GM12892 (cell line): ENCODE measurements at places on chromosomes 1 and 21.

- no peak for DNase-seq
Measured at GRCh38 chr21:31837618-31838390, 35.0 kb upstream of the HUNK start.

DNA sequence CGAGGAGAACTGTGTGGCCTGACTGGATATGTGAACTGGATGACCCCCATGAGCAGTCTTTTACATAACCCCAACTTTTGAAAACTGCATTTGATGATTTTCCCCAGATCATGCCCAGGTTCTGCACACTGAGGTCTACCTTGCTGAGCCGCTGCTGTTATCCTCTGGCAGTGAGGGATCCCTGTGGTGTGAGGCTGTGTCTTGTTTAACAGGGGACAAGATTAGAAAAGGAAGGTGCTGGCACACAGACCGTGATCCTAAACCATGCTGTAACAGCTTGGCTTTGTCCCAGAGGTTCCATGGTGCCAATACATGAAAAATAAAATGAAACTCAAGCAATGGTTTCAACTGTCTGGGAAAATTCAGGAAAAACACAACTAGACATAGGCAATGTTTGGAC lies 134.2 kb downstream of the ZZZ3 start:
- DNase-seq = no peak

- DNase-seq = no peak
Measured at GRCh38 chr1:6465461-6466005, 440 bp downstream of the TNFRSF25 start.

GRCh38 chr21:16605597-16605996 lies 875.8 kb downstream of the USP25 start:
- DNase-seq = no peak

DNA sequence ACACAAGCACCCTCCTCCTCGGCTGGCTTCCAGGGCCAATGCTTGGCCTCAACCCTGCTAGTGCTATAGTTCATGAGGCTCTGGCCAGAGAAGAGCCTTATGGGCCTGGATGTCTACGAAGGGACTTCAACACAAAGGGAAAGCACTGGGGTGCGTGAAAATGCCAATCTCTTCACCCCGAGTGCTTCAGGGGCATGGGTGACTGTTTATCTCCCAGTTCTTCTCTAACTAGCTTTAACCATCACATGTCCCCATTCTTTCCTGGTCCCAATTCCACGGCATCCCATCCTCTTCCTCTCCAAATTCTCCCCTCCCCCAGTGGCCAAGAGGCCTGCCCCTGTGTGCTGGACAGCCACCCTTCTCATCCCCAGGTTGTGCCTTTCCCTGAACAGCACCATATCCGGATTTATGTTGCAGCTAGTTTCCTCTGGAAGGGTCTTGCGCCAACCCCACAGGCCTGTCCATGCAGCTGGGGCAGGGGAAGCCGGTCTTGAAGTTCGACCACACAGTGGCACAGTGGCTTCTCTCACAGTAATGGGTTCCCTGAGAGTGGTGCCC lies 16.7 kb downstream of the ABCA4 start:
- DNase-seq = no peak

GRCh38 chr1:161952607-161953172 lies 71.0 kb downstream of the OLFML2B start:
- DNase-seq = no peak

- DNase-seq = no peak
Measured at GRCh38 chr21:30269803-30270530, 12.8 kb downstream of the KRTAP24-1 start.

DNA sequence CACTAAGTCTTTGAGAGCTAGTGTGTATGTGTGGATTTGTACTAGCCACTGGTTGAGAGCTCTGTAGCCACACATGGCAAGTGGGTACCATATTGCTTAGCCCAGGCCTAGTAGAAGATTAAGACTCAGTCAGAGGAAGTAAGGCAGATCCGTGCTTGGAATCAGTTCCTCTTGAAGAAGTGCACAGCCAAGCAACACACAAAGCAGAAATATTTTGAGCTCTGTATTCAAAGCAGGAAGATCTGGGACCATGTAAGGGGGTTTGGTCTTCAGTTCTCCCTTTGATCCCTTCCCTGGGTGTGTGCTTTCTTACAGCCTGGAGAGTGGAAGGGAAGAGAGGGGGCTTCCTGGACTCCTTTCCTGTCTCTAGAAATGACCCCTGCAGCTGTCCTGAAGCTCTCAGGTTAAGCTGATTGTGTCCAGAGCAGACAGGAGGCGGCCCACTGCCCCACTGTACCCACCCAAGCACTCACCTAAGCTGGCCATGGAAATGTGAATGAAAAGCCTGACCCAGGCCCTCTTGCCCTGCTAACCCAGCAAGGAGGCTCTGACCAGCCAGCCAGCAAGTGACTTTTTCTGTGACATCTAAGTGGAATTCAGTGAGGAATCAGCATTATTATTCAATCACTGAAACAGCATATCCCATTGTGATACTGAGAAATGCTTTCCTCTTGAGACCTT lies 3.6 kb downstream of the ETS2 start:
- DNase-seq = no peak

DNA sequence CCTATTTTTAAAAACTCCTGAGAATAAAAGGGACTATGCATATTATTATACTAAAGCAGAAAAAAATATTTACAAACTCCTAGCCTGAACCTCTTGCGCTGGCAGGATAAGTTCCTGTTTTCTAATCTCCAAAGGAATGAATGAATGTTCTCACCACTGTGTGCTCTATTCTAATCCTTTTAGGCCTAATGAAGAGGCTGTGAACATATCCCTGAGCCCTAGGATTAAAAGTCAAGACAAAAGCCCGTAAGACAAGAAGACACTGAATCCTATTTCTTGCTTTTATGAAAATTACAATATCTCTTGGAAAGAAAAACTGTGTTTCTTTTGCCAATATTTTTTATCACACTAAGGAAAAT lies 317.5 kb downstream of the HHAT start:
- DNase-seq = no peak

DNA sequence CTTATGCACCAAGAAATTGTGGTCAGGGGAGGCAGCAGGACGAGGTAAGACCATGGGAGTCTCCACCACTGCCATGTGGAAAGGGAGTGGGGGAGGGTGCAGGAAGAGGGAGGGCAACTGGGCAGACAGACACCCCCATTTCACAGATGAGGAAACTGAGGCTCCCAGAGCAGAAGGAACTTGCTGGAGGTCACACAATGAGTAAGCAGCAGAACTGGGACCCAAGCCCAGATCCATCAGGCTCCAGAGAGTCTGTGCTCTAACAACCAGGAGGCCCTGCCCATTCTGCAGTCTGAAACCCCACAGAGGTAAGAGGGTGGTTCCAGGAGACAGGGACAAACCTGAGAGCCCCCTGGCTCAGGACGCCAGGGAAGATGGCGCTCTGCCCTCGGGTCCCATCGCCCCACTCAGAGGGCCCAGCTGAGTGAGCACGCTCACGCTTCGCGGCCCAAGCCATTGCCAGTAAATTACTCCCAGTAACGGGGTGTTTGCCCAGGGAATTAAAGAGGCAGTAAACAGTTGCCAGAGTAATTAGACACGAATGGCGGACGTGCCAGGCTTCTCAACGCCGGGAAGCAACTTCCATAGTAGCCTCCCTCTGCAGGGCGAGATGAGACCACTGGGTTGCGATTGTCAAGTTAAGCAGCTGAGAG lies 59.2 kb downstream of the MATN1 start:
- DNase-seq = no peak

- DNase-seq = peak; percentile 56
Measured at GRCh38 chr1:108661030-108661609, at the start of gene HENMT1. Gene HENMT1, minus strand, starts transcription at chr1:108661093. Its CDS starts 1,209 bp downstream, at chr1:108659884.

GRCh38 chr1:64590316-64590715 lies 120.4 kb downstream of the CACHD1 start:
- DNase-seq = no peak

DNA sequence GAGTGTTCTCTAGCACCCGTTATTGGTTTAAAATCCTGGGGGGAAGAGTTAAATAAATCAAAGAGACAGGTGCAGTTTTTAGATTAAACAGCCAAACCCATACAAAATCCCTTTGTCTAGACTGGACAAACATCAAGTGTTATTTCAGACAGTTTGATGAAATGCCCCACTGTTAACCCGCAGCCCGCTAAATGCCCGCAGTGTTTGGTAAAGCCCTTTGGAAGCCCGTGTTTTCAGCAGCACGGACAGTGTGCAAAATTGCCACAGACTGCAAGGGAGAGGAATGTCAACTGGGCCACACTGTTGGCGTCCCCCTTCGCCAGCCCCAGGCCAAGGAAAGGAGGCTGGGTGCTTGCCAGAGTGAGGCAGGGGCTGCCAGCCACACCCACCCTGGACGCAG lies 26.6 kb downstream of the AJAP1 start:
- DNase-seq = no peak

- DNase-seq = no peak
Measured at GRCh38 chr1:234990874-234991801, 137.5 kb downstream of the TOMM20 start.

GRCh38 chr1:2526824-2527555 lies 594 bp upstream of the PANK4 start:
- peak; percentile 70 for DNase-seq

GRCh38 chr1:209266590-209267205 lies 316.8 kb upstream of the CAMK1G start:
- DNase-seq = no peak

GRCh38 chr1:214448536-214448935 lies 102.9 kb downstream of the PTPN14 start:
- DNase-seq = no peak

DNA sequence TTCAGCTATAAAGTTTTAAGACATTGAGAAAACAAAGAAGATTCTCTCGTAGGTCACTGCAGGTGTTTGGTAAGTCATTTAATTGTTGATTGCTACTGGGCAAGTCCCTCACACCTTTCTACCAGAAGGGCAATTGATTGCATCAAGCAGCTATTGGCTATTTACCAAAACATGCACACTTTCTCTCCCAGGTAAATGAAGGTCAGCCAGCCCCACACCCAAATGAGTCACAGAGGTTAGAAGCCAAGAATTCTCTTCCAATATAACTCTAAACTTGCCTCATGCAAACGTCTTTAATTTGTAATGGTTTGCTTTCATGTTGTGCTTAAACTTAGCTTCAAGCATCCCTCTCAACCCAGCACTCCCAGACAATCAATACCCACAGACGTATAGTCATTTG lies 475.3 kb upstream of the ADGRL2 start:
- no peak for DNase-seq

GRCh38 chr21:27622631-27623030 lies 655.7 kb upstream of the ADAMTS5 start:
- no peak for DNase-seq

DNA sequence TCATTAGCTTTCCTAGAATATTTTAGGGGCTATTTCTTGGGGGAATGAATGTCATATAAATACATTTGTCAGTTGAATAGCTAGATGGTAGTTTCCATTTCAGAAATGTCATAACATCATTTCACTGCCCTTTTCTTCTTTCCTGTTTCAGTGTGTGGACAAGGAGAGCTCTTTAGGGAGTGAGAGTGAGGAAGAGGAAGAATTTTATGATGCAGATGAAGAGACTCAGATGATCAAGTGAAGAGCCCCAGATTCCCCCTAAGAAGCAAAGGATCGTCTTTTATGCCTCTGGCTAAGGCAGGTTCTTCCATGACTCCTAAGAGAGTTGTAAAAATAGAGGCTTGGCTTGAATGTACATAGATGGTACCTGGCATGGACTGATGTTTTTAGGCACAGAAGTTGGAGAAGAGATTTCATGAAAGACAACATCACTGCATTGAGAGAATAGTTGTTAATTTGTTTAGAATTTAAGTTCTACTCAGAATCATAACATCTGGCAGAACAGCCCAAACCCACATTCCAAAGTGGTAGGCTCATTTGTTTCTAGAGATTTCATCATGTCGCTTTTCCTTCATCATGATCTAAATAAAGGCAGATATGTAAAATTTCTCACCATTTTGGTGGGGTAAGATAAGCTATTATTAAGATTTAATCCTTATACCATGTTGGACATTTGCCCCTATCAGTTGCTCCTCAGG lies 44.2 kb upstream of the MAB21L3 start:
- no peak for DNase-seq

DNA sequence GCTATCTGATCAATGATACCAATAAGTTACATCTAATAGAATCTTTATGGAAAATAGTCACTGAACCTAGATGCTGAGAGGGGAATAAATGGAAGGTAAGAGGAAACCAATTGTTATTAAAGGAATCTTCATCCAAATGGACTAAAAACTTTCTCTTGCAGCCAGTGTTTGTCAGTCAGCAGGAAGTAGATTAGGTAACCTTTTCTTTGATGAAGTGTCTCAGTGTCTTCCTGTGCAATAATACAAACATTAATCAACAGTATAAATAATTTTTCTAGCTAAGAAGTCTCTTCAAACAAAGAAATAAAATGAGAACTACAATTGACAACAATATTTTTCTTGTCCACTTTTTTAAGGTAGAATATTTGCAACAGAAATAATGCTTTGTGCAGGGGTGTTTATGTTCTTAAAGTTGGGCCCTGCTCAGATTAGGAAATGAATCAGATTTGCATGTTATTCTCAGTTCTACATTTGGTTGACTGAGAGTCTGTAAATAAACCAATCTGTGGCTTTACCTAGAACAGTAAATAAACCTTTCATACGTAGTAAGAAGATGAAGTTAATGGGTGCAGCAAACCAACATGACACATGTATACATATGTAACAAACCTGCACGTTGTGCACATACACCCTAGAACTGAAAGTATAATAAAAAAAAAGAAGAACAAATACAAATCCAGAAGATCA lies 391.4 kb downstream of the MRPL39 start:
- DNase-seq = no peak

DNA sequence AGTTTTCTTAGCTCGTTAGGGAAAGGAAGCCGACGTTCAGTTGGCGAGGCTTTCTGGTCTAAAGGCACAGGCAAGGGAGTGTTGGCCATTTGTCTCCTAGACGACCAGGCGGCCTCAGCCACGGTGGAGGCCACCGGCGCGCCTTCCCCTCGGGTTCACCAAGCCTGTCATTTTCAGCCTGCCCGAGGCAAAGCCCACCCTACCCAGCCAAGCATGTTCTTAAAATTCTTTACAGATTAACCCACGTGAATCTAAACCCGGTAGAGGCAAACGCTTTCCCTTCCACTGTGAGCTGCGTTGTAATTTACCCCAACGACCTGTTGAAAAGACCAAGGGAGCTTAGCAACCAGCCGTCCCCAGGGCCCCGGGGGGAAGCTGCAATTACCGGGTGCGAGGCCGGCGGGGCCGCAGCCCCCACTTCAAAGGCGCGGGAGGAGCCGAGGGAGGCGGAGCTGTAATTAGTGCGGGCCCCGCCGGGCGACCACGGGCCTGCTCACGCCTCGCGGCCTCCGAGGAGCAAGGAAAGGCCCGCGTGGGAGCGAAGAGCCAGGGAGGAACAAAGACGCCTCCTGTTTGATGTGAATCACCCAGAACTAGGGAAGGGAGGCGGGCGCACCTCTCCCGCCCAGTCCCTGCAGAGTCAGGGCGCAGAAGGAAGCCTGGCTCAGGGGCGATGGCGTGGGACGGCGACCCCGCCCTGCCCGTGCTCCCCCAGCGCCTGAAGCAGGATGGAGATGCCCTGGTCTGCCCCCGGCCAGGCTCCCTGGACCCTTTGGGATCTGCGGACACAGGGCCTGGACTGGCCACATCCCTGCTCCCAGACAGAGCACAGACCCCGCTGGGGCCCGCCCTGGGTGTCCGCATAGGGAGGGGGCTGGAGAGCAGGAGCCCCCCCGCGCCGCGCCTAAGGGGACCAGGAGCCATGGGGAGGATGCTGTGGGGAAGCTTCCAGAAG lies 12.1 kb upstream of the TSPEAR start:
- no peak for DNase-seq

- DNase-seq = no peak
Measured at GRCh38 chr1:163191301-163191700, 11.4 kb downstream of the RGS5 start.

GRCh38 chr1:114715952-114716303 lies 643 bp downstream of the NRAS start:
- DNase-seq = no peak
